ENCODE measurements at places on chromosomes 5 and 9.

- DNase-seq, result no peak
Observed at GRCh38 chr9:126906091-126906490, 8.5 kb upstream of the RALGPS1 start.

- DNase-seq, result no peak
Observed at GRCh38 chr9:128818839-128819715, 777 bp downstream of the ENDOG start.

DNA sequence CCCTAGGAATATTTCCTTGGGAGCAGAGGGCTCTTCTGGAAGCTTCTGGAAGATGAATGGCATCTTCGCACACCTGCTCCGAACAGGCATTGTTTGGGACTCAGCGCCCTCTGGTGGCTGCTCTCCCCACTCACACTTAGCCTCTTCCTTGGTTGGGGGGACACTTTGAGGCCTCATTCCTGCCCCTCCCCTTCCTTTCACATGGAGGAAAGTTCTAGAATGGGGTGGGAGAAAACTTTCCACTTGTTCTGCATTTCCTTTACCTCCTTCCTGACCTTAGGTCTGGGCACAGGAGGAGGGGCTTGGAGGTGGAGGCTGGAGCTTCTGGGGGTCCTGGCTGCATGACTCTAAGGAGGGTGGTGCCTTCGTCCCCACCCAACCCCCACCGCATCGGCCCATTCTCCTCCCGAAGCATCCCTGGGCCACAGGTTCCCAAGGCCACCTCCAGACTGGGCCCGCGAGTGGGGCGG, 19.3 kb upstream of the SMIM32 start:
- no peak for DNase-seq

DNA sequence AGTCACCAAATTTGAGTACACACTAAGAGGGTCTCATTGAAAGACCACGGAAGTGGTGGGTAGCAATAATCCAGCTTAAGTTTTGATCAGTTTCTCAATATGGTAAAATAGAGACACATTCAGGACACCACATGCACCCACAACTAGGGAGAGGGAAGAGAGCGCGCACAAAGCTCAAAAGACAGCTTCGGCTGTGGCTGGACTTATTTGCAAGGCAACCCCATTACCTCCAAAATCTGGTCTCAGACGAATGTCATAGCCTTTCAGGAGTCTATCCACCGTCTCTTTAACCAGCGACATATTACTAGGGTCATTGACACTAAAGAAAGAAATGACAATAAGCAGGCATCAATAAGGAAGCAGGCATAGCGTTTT, 443 bp downstream of the GABRB2 start:
- DNase-seq, result no peak

GRCh38 chr5:173655196-173655797, 38.8 kb upstream of the BOD1 start:
- DNase-seq, result peak; percentile 3

DNA sequence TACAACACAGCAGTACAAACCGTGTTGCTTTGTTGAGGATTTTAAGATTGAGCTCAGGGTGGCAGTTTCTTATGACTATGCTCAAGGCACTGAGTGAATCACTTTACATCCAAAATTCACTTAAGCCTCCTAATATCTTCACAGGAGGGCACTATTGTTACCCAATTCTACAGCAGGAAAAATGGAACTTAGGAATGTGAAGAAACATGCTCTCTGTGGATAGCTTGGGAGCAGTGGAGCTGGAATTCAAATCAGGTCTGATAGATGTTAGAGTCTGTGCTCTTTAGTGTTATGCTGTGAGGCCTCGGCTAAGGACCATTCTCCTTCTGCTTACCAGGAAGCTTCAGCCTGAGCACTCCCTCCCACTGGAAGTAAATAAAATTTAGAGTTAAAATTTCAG, 18.7 kb upstream of the HMHB1 start:
- no peak for DNase-seq

Data from lower leg skin (tissue), 4 donors.